ENCODE measurements at places on chromosomes 1 and 21.

DNA sequence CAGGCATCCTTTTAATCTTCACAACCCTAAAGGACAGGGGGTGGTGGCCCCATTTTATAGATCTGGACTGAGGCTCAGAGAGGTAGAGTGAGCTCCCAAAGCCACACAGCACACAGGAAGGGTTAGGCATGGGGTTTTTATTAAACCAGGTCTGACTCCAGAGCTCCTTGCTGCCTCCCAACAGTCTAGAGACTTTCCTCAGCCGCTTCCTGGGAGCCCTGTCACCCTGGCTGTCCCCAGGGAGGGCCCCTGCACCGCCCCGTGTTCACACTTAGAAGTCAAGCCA, 8.0 kb upstream of the EPHA8 start:
- no peak for DNase-seq

- DNase-seq: no peak
Measured at GRCh38 chr1:53071167-53071865, 9.3 kb downstream of the PODN start.

DNA sequence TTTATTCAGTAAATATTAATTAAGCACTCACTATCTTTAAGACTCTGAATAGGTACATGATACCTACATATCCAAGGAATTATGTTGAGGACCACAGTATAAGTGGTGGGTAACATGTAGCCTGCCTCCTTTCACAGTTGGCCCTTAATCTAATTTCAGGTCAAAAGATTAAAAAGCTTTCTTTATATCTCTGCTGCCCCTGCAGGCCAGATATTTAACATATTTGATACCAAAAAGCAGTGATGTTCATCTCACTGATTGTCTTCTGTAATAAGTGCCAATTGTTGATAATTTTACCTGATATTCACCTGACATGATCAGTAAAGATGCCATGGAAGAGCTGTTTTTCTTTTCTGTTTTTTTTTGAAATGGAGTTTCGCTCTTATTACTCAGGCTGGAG, 36.5 kb downstream of the RLF start:
- no peak for DNase-seq

GRCh38 chr21:36035381-36035791, 24.9 kb downstream of the SETD4 start:
- no peak for DNase-seq

- no peak for DNase-seq
Measured at GRCh38 chr1:35058988-35059387, 20.2 kb upstream of the ZMYM1 start.

DNA sequence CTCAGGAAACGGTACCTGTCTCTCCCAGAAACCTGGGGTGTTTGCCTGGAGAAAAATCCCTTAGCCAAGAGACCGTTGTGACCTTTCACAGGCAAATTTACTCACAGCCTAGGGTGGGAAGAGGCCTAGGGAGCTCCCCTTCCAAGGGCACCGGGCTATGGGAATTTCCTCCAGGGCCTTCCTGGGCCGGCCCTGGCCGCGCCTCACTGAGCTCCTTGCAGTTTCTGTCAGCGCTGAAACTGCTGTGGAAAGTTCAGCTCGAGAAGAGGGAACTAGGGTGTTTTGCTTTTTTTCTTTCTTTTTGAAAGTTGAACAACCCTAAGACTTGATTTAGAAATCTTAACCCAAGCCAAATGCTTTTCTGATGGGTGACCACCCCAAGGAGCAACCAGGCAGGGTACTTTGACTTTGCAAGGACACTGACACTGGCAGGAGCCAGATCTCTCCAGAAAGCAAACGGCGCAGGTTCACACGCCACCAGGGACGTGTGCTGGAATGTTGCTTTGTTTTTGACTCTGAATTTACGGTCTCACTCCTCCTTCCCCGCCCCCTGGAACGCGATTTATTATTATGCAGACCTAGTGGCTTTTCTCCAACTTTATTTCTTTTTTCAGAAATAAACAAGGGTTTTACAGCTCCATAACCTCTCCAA, 229.6 kb upstream of the JUN start:
- no peak for DNase-seq

GRCh38 chr1:167651161-167651693, 21.2 kb downstream of the RCSD1 start:
- no peak for DNase-seq

DNA sequence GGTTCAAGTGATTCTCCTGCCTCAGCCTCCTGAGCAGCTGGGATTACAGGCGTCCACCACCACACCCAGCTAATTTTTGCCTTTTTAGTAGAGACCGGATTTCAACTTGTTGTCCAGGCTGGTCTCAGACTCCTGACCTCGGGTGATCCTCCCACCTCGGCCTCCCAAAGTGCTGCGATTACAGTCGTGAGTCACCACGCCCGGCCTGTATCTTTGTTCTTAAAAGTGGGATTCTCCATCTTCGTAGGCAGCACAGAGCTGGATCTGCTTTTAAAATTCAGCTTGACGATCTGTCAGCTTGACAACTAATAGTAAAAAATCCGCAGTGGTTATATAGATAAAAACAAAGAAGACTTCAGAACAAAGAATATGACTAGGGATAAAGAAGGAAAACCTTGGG, 2.8 kb upstream of the GNG4 start:
- no peak for DNase-seq

GRCh38 chr1:24501371-24502064, 1.1 kb upstream of the RCAN3 start:
- DNase-seq: peak; percentile 59

- no peak for DNase-seq
Measured at GRCh38 chr1:67601539-67601938, 83.5 kb upstream of the GADD45A start.

GRCh38 chr1:223245411-223245810, 102.4 kb upstream of the TLR5 start:
- DNase-seq: no peak

GRCh38 chr1:151243683-151244216, 10.8 kb upstream of the PSMD4 start:
- DNase-seq: no peak

DNA sequence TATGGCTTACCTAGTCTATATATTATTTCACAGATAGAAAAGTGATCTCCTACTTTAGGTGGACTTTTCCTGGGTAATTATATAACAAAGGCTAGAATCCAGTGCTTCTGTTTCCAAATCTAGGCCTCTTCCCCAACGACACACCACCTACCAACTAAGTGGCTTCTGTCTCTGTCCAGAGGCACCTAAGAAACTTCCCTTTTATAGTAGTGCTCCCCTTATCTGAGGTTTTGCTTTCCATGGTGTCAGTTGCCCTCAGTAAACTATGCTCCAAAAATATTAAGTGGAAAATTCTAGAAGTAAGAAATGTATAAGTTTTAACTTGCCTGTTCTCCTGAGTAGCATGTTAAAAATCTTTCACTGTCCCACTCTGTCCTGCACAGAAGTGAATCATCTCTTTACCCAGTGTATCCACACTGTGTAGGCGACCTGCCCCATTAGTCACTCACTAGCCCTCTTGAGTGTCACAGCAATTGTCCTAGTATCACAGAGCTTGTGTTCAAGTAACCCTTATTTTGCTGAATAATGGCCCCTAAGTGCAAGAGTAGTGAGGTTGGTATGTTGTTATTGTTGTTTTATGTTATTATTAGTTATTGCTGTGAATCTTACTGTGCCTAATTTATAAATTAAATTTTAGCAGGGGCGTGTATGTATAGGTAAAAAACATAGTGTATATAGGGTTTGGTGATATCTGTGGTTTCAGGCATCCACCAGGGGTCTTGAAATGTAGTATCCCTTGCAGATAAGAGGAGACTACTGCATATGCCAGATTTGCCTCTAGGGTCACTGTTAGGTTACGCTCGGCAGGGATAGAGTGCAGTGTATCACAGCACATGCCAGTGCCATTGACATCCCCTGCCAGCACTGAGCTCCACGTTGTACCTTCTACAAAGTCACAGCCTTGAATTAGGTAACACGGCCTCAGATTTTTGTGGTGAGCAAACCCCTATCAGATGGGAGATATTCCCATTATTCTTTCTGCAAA, 14.7 kb upstream of the CD53 start:
- DNase-seq: no peak

- no peak for DNase-seq
Measured at GRCh38 chr1:231401478-231401877, 20.6 kb downstream of the EGLN1 start.

DNA sequence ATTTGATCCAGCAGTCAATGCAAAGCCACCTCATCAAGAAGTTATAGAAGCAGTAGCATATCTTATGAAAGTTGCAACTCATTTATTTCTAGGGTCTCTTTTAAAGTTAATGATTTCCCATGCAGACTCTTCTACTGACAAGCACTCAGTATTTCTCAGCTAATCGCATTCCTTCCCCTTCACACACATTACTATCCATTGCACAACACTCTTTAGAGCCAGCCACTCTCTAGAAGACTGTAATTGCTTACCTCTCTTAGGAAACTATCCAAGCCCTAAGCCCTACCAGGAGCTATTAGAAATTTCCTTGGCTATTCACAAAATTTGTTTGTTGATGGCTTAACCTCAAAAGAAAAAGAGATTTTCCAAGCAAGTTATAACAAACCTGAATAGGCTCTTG, 106.0 kb downstream of the ADAMTS1 start:
- DNase-seq: no peak

DNA sequence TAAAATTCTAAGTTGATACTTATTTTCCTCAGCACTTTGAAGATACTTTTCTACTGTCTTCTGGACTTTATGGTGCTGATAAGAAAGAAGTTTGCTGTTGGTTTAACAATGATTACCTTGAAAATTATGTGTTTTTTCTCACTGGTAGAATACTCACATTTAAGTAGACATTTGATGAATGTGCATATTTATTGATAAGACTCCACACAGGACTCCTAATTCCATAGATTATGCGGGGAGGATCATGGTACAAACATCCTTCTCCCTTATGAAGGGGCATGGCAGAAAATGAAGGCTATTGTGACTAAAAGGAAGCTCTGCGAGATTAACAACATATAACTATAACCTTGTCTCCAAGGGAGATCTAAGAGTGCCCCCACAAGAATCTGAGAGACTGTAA, 28.5 kb upstream of the ALDH9A1 start:
- DNase-seq: no peak

DNA sequence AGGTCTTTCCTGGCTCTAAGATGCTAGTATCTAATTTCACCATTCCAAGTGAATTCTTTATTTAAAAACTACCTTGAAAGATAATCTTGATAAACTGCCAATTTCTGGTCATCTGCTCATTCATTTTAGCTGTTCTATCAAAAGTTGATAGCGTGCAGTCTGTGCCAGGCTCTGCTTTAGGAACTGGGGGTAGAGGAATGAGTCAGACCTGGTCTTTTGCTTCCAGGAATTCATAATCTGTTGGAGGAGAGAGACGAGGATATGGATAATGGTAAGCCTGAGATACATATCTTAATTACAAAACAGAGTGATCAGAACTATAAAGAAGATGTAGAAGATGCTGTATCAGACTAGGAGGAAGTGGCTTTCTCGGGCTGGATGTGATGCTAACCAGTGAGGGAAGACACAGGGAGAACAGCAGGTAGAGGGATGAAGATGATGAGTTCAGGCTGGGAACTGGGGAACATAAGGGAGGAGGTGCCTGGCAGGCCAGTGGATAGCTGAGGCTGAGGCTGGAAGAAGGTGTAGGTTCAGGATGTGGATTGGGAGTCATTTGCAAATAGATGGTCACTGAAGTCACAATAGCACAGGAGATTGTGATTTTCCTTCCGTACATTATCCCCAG, 12.3 kb upstream of the PHC2 start:
- no peak for DNase-seq

- no peak for DNase-seq
Measured at GRCh38 chr1:39160703-39161102, 43.8 kb upstream of the MACF1 start.

GRCh38 chr1:21956720-21957552, 19.8 kb upstream of the HSPG2 start:
- peak; percentile 49 for DNase-seq

DNA sequence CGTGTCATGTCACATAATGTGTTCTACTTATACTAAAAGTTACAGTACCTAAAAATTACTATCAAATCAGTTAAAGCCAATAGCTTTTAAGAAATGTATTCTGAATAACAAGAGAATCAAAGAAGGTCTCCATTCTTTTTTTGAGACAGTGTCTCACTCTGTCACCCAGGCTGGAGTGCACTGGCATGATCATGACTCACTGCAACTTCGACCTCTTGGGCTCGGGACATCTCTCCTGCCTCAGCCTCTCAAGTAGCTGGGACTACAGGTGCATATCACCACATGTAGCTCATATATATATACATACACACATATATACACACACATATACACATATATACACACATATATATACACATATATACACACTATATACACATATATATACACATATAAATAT, 20.1 kb downstream of the COP1 start:
- no peak for DNase-seq

DNA sequence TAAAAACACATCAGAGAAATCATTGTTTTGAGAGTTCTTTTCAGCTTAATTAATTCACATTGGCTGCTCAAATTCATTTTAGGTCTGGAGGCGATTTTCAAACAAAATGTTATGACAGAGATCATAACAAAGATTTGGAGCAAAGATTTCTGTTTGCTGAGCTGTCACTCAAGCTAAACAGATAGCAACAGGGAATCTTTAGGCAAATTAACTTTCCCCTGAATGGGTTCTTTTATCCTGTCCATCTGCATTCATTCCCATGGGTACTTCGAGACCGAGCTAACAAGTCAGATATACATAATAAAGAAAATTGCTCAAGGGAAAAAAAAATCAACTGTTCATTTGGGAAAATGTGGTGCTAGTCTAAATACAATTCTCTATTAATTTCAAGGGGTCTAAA, 30.2 kb upstream of the CA6 start:
- no peak for DNase-seq

GRCh38 chr1:43021547-43022474, 63.1 kb upstream of the SLC2A1 start:
- no peak for DNase-seq

DNA sequence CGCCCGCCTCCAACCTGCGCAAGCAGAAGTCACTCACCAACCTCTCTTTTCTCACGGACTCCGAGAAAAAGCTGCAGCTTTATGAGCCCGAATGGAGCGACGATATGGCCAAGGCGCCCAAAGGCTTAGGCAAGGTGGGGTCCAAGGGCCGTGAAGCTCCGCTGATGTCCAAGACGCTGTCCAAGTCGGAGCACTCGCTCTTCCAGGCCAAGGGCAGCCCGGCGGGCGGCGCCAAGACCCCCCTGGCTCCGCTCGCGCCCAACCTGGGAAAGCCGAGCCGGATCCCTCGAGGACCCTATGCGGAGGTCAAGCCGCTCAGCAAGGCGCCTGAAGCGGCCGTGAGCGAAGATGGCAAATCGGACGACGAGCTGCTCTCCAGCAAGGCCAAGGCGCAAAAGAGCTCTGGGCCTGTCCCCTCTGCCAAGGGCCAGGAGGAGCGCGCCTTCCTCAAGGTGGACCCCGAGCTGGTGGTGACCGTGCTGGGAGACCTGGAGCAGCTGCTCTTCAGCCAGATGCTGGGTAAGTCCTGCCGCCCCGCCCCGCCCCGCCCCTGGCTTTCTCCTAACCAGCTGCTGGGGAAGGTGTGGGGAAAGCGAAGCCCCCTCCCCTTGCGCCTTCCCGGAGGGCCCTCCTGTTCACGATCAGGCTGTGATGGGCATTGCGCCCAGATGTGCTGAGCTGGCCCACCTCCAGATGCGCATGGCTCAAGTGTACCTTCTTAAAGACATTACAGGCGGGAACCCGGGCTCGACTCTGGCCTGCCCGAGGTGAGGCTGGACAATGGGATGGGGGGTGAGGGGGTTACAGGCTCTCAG, 110.2 kb downstream of the NAV1 start:
- no peak for DNase-seq

GRCh38 chr21:14758849-14759248, 212.7 kb upstream of the SAMSN1 start:
- DNase-seq: no peak

All from CD8-positive, alpha-beta T cell (primary cell).